ENCODE measurements at places on chromosomes 3 and 15.

GRCh38 chr3:172341482-172342059 is 106.7 kb downstream of the GHSR start:
- peak; percentile 79 for DNase-seq

GRCh38 chr3:191461113-191461595 is at the start of gene PYDC2:
PYDC2 (plus strand) TSS chr3:191461163; CDS start chr3:191461163, 0 bp downstream.
- no peak for DNase-seq

GRCh38 chr3:158314426-158315357 is 204.8 kb downstream of the RSRC1 start:
- DNase-seq, result no peak

DNA sequence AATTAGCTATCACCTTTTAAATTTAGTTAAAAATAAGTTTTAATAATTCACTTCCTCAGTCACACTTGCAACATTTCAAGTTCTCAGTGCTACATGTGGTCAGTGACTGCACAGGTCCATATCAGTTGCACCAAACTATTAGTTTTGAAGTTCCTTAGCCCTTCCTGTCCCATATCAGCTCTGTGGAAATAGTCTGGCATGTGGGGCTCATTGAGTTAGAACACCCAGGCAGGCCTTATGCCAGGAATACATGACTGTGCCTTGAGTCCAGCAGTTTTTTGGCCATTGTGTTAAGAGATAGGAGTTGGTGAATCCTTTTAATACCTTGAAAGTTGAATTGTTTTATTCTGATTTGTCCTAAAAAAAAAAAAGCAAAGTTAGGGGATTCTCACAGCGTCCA is 153.7 kb upstream of the BFSP2 start:
- no peak for DNase-seq

DNA sequence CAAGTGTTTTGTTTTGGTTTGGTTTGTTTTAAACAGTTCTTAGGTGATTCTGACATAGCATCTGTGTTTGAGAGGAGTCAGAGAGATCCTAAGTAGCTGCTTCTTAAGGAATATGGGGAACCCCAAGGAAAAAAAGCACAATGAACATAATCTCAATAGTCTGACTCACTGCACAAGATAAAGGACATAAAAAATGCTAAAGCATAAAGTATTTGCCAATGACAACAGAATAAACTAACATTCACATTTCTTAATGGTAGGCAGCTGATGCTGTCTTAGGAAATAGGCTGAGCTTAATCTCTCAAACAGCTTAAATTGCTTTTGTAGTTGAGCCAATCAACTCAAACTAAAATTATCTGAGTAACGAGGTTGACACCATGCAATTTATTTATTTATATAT is 2.9 kb downstream of the NCEH1 start:
- DNase-seq, result no peak

- DNase-seq, result no peak
Measured at GRCh38 chr3:56833536-56833935, 31.8 kb upstream of the ARHGEF3 start.

DNA sequence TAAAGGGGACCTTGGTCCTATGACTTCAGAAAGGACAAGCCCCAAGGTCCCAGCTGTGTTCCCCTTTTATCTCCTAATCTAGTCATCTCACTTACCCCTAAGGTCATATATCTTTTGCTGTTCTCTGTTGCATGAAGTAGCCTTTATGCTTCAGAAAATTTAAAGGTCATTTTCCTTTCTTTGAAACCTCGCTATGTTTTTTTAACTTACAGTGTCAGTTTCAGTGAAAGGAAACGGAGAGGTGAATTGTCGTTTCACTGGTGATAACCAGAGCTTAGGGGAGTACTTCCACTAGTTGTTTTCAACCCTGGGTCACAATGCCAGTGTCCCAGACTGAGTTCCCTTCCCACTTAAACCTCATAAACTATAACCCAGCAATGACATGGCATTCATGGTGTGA is 357.4 kb downstream of the GAP43 start:
- no peak for DNase-seq

DNA sequence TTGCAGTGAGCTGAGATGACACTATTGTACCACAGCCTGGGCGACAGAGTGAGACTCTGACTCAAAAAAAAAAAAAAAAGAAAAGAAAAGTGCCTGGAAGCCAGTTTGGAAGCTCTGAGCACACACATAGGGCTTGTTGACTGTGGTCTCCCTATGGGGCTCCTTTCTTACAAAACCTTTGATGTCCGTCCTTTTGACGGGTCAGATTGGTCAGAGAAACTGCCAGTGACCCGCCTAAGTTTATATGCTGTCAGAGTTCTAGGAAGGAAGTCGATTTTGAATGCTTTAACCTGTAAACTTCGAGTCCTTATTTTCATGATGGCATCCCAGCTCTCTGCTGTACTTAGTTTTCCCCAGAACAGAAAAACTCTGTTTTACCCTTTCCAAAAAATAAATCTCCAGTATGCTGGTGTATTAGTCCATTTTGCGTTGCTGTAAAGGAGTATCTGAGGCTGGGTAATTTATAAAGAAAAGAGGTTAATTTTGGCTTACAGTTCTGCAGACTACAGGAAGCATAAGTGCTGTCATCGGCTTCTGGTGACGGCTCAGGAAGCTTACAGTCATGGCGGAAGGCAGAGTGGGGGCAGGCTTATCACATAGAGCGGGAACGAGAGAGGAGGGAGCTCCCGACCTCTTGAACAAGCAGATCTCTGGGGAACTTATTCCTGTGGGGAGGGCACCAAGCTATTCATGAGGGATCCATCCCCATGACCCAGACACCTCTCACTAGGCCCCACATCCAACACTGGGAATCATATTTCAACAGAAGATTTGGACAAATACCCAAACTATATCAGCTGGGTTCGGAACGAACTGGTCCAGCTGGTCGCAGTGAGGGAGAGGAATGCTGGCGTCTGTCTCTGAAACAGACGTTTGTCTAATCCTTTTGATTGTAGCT is 72.3 kb downstream of the LMLN start:
- no peak for DNase-seq

GRCh38 chr3:149615731-149616221 is 42.0 kb downstream of the WWTR1 start:
- no peak for DNase-seq

- DNase-seq, result no peak
Measured at GRCh38 chr3:87390821-87391220, 114.4 kb upstream of the POU1F1 start.

GRCh38 chr3:27059489-27059888 is 309.7 kb downstream of the NEK10 start:
- no peak for DNase-seq

- DNase-seq, result no peak
Measured at GRCh38 chr15:41394924-41395323, 7.4 kb downstream of the NDUFAF1 start.

- DNase-seq, result no peak
Measured at GRCh38 chr3:41307065-41307464, 107.8 kb downstream of the CTNNB1 start.

GRCh38 chr15:71807125-71807629 is 3.2 kb upstream of the NR2E3 start:
- DNase-seq, result no peak

GRCh38 chr3:9388142-9388541 is 9.3 kb upstream of the SETD5 start:
- DNase-seq, result no peak

DNA sequence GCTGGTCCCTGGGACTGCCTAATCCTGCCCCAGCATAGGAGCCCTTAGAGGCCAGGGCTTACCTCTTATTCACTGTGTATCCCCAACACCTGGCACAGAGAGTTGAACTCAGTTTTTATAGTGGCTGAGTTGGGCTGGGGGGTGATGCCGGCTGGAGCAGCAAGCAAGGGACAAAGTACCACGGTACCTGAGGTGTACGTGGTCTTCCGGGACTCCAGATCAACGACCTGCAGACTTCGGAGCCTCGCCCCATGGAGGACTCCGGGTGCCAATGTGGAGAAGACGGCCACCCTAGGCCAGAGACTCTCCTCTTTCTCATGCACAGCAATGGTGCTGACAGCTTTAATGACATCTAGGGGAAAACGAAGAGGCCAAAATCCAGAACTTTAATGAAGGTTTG is 8.1 kb downstream of the WDR73 start:
- no peak for DNase-seq

DNA sequence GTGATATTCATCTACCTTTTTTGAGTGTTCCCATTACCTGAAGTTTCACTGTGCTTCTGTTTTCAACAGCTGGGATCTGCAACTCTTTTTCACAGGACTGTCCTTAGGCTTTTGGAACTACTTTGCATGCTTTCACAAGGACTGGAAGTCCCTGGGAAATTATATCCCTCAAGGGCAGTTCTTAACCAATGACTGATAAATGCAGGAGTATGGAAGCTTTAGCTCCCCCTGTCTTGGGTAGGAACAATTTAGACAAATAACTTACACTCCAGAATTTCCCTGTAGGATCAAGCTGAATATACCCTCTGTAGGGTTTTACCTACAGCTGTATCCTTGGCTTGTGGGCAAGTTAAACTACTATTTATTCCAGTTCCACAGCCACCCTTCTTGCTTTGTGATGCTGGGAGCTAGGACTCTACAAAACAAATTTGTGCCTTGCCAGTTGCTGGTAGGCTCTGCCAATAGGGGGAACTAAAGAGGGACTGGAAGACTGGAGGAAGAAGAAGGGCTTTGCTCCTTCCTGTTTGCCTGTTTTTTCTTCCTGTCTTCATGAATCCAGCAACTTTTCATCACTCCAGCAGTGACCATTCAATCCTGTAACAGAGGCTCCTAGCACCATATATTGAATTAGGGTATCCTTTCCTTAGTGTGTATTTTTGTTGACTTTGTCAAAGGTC is 6.8 kb upstream of the ZNF280D start:
- no peak for DNase-seq

DNA sequence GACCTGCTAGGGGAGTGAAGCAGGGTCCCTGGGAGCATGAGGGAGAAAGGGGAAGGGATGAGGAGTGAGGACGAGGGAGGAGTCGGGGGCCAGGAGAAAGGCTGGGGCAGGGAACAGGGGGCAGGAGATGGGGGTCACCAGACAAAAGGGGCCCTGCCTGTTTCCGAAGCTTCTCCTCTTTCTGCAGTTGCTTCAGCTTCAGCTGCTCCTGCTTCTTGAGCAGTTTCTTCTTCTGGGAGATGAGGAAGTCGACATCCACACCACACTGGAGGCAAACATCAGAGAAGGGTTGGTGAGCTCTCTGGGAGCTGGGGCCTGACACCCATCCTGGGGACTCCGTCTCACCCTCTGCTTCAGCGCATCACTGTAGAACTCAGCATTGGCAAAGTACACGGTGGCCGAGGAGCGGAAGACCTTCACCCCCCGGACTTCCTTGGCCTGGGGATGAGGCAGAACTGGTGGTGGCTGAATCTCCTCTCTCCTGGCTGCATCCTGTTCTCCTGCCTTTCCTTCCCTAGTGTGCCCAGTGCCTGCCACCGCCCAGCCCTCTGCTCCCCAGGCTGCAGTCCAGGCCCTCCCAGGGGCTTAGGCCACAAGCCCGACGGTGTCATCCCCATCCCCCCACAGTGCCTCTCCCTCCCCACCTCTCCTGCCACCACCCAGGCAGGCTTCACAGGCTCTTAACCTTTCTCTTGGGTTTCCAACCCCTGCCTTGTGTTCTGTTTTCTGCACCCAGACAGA is 6.8 kb downstream of the SLC26A6 start:
- DNase-seq, result no peak

DNA sequence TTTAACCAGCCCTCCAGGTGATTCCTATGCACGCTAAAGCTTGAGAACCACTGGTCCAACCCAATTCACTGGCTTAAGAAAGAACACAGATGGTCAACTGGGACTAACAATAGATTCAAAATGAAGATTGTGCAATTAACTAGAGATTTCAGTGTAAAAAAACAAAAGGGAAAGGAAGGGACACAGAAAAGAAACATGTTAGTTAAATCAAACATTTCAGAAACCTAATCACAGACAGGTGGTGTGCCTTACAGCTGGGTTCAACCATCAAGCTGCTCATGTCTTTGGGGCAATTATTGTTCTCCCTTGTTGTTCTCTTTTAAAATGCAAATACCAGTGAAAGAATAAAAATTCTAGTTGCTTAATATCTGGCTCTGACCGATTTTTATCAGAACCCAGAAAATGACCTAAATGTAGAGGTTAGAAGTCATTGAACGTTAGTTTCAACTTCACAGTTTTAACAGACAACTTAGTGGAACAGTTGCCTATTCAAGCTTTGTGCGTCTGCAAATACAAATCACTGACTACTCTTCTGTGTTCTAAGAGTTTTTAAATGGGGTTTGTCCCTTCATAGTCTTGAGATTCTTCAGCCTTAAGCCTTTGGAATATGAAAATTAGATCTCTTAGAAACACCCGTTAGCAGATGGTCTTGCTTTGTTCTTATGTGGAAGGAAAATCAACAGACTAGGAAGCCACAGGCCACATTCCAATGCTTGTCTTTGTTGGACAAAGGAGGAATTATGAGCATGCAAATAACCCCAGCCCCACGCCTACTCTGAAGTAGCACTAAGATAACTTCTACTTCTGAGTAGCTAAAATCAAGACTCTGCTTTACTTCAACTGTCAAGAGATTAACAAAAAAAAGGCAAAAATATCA is 223.4 kb downstream of the ATP8B4 start:
- peak; percentile 76 for DNase-seq

DNA sequence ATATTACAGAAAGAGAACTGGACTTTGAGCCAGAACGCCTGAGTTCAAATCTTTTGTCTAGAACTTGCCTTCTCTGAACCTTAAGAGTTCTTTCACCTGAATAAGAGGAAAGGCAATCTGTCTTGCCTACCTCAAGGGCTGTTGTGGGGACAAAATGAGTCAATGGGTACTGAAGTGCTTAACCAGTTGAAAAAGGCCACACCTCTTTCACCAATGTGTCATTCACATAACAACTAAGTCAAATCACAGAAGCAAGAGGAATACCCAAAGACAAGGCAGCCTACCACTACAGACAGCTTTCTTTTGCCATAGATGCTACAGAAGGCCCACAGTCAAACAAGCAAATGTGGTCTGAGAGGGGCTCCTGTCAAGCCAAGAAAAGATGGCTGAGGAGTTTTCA is 39.7 kb downstream of the NBEAL2 start:
- no peak for DNase-seq

DNA sequence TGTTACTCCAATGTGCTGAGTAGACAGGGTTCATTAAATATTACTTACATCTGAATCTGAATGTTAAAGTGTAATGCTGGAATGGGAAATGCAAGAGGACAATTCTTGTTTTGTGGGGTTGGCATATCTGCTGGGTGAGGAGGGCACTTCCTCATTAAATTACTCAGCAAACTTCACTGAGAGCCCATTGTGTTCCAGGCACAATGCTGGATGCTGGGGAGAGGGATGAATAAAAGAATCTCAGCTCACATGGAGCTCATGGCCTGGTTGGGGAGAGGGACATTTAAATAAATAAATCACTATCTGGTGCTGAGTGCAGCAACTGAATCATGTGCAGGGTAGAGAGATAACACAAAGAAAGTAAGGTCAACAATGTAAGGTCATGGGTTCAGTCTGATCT is 199.2 kb upstream of the CFAP20DC start:
- DNase-seq, result peak; percentile 95
